ENCODE measurements at places on chromosomes 16 and 17. TPM values are rescaled to one million over a fixed set of nuclear protein-coding genes. Genes with fewer than 3 reads are reported as not detected.

The AANAT gene
- total RNA-seq: not detected

The ERAL1 gene
- total RNA-seq: 29.0 TPM

The KRTAP3-1 gene
- not detected for total RNA-seq

The ARSG gene
- 6.9 TPM for total RNA-seq

The EPOP gene
- 3.9 TPM for total RNA-seq

The SLC16A11 gene
- 3.5 TPM for total RNA-seq

The KRT16 gene
- total RNA-seq: 0.44 TPM

GRCh38 chr17:27569257-27569722, 61.7 kb upstream of the LGALS9 start:
- no peak for DNase-seq

DNA sequence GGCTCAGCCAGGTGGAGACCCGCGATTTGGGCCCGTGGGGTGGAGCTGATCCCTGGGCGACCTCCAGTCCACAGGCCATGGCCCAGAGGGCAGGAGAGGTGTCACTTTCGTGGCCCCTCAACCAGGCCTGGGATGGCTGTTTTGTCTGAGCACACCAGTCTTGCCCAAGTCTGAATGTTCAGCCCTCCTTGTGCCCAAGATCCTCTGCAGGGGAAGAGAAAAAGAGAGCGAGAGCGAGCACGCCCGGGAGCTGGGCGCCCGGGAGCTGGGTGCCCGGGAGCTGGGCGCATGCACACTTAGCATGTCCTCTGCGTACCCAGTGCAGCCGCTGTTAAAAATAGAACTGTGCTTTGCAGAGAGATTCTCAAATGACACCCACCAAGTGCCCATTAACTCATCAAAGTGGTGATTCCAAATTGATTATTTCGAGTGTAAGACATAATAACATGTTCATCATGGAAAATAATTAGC, 403.3 kb upstream of the TNRC6C start:
- DNase-seq: no peak

DNA sequence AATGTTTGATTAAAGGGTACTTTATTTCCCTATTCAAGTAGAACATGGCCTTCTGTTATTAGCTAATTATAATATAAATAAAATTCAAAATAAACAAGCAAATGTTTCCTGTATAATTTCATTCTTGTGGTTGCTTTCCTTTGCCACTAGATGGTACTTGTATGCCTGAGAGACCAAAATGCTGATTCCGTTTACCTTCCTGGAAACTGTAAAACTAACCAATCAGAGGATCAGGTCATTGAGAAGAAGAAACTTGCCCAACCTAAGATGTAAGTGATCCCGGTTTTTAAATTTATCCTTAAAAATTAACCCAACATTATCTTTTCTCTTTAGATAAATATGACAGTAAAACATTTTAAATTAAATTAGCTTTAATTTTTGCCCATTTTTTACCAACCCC, 8.1 kb upstream of the ABCA5 start:
- DNase-seq: no peak

GRCh38 chr17:64780096-64781013, 118.2 kb upstream of the SMURF2 start:
- peak; percentile 66 for DNase-seq

- DNase-seq: no peak
Observed at GRCh38 chr17:67121316-67121891, 77.0 kb downstream of the CACNG1 start.

DNA sequence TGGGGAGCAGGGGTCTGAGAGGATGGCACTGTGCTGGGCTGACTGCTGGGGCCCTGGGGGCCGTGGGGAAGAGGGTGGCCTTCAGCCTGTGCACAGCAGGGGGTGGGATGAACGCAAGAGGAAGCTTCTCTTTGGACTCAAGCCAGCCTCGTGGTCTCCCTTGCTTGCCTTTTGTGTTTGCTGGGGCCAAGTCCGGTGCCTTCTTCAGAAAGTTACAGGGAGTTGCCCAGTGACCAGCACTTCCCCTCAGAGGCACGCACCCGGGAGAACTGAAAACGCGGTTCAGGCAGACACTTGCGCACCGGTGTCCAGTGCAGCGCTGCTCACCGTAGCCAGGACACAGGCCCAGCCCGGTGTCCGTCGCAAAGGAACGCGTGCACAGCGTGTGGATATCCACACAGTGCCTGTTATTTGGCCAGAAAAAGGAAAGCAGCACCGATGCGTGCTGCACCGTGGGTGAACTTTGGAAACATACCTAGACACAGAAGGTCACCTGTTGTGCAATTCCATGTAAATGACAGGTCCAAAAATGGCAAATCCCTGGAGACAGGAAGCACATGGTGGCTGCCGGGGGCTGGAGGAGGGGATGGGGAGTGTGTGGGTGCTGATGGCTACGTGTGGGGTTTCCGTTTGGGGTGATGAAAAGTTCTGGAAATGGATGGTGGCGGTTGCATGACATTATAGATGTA, 29.4 kb upstream of the NUDT16L1 start:
- peak; percentile 51 for DNase-seq

DNA sequence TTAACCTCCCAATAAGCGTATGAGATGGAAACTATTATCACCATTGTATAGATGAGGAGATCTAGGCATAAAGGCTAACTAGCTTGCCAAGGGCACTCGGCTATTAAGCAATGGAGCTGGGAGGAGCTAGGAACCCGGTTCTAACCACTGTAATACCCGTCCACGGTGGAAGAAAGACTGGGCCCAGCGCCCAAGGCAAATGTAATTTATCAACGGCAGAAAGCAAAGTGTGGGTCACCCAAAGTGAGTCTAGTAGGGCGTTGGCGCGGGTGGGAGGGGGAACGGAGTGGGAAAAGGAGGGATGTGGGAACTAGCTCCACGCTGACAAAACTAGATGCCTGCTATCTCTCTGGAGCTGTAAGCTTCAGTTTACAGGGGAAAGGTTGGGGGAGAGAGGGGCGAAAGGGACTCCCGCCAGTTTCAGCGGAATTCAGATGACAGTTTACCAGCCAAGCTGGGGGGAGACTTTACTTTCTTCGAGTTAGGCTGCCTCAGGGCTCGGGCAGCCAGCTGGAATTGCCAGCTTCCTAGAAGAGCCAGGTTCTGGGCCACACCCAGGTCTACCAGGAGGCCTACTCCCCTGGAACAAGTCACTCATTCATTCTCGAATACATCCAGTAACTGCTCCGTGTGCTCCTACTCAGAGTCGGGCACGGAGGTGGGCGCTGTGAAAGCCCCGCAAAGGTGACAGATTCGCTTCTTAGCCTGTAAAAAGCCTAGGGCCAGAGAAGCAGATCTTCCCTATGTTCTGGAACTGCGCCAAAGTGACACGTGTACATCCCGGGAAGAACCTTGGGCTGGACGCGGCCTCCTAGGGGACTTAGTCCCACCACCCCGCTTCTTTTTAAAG, 837 bp downstream of the LRRC59 start:
- DNase-seq: peak; percentile 72

GRCh38 chr17:33241390-33241789, 51.7 kb downstream of the ASIC2 start:
- DNase-seq: no peak

- DNase-seq: no peak
Observed at GRCh38 chr16:46586011-46586577, 35.1 kb downstream of the SHCBP1 start.

- no peak for DNase-seq
Observed at GRCh38 chr17:44572801-44573200, 15.5 kb downstream of the FZD2 start.

GRCh38 chr17:8697323-8697741, 47.3 kb downstream of the CCDC42 start:
- peak; percentile 61 for DNase-seq

DNA sequence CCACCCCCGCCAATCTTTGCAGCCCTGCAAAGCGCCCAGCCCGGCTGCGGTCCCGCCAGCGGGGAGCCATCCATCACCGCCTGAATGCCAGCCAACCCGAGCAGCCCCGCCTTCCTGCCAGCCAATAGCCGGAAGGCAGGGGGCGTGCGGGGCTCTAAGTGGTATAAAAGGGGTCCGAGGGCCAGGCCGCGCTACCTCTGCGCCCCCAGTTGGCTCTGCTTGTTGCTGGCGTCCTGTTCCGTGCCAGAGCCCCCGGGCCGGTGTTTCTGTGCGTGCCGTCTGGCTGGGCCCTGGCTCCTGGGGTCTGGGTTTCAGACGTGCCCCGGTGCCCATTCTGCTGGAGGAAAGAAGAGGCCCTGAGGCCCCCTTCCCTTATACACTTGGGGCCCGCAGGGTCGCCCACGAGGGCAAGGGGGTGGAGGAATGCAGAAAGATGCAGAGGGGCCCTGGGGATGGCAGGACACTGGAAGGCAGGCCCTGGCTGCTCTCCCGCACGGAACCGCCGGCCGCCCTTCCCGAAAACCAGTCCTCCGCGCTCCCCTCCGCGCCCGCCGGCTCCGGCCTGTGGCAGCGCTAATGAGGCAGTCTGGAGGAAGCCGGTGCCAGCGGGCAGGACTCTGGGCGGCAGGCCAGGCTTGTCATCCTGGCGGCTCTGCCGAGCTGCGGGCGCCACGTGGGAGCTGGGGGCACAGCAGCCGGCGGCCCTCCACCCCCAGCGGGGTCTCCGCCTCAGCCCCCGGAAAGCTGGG, 14.0 kb downstream of the COPZ2 start:
- peak; percentile 88 for DNase-seq

DNA sequence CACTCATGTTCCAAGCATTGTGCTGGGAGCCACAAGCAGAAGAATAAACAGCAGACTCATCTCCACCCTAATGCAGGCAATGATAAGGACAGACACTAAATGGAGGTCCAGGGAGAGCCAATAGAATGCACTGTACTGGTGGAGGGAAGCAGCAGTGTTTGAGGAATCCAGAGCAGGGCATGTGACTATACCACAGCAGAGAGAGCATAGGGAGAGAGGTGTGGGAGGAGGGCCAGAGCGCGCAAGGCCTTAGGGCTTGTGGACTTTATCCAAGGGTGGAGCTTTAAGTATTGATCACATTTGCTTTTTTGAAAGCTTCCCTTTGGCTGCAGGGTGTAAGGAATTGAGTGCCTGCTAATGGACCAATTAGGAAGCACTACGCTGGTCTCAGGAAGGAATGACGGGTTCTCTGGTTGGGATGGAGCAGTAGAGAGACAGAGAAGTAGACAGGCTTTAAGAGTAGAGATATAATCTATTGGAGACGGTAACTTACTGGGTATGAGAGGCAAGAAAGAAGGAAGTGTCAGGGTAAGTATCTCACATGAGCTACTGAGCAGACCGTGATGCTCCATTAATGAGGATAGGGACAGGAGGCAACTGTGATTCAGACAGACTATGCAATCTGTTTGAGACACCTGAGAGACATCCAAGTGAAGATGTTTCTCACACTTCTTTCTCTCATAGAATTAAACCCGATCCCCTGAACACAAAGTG, 82.2 kb downstream of the MYO1D start:
- no peak for DNase-seq

GRCh38 chr17:1082579-1082978, 85.7 kb downstream of the TIMM22 start:
- no peak for DNase-seq

- DNase-seq: no peak
Observed at GRCh38 chr16:87108278-87108677, 208.9 kb downstream of the C16orf95 start.

GRCh38 chr17:37847811-37848331, 76.3 kb upstream of the TBC1D3K start:
- DNase-seq: no peak

All from left cardiac atrium (tissue), 4 donors.